Stimulated activated naive CD8-positive, alpha-beta T cell treated with anti-CD3 and anti-CD28 coated beads, Interleukin-15, amount 100 ng/mL, for 72 hours (primary cell): ENCODE measurements at places on chromosomes 2 and 18.

DNA sequence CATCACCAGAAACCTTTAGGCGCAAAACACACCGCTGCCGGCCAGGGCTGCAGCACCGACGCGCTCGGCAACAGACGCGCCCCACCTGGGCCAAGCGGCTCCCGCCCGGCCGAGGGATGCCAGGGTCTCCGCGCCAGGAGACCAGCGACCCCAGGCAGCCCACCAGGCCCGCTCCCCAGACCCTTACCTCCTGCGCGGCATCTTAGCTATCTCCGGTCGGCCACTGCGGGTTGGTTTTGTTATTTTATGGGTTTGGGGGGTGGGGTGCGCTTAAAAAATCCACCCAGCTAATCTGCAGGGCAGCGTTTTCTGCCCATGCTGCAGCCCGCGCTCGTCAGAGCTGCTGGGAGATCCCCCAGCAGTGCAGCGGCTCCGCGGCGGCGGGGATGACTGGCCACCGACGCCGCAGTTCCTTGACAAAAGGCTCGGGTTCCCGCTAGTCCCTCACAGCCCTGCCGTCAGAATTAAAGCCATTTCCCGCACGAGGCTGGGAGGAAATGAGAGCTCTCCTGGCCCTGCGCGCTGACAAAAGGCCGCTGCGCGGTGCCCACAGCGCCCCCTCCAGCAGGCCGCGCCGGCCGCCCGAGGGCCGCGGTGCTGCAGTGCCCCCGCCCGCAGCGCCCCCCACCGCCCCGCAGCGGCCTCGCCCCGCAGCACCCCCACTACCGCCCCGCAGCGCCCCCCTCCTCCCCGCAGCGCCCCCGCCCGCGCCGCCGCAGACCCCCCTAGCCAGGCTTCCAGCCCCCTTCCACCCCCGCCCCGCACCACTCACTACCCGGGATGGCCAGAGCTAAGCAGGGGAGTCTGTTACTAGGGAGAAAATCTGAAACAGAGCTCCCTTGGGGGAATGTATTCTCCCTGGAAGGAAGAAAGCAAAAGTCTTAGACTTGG, at the start of gene ADD2:
ADD2 (minus strand) TSS at position 502 of the 891 bp plus-strand sequence. CDS start 61,792 bp downstream, outside the sequence.
- DNase-seq, result peak; percentile 55

DNA sequence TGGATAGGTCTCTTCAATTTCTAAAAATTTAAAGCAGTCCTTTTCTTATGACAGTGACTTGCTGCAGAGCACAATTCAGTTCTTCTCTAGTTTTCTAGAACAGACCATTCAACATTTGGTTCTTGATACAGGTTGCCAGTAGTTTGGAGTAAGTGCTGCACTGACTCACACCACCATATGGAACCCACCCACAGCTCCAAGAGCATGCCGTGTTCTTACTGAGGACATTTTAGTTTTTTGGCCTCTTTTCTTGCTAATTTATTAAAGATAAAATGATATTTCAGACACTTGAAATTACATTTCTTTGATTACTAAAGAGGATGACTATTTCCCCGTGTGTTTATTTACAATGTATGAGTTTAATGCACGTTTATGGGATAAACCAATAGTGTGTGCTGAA, 120.0 kb downstream of the COL4A4 start:
- no peak for DNase-seq

- DNase-seq, result peak; percentile 14
Observed at GRCh38 chr2:67840460-67841068, 222.2 kb downstream of the C1D start.

GRCh38 chr18:21134895-21135294, 23.3 kb upstream of the ROCK1 start:
- DNase-seq, result no peak

DNA sequence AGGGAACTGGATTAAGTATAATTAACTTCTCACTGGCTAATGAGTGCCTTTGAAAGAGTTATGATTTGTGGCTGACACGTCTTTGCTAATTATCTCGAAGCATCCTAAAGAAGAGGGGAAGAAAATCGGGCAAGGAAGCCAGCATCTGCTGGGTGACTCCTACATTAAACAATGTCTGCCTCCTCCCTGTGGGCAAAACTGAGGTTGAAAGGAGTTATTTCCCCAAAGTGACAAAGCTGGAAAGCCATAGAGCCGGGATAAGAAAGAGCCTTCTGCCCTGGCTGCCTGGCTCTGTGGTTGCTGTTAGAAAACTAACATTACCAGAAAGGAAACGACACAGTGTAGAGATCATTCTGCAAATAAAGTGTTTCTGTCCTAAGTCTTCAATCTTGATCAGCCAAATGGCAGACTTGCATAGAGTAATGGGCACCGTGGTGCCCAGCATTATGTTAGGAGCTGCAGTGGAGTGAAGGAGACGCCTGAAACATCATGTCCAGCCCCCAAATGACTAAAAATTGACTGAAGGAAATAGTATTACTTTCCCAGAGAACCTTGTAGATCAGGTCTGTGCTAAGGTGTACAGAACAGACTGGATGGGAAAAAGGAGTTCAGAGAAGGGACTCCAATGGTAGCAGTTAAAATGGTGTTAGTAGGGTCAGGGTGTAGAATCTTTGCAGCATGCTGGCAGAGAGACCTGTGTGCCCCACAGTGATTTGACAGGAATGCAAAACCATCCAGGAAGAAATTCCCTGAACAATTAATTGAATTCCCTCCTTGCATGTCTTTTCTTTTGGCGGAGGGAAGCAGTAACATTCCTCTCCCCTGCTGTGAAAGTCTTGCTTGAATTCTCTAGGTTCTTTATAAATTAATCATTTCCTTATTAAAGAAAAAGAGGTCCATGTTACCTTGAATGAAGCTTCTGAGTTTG, 44.4 kb downstream of the ALPK2 start:
- no peak for DNase-seq

DNA sequence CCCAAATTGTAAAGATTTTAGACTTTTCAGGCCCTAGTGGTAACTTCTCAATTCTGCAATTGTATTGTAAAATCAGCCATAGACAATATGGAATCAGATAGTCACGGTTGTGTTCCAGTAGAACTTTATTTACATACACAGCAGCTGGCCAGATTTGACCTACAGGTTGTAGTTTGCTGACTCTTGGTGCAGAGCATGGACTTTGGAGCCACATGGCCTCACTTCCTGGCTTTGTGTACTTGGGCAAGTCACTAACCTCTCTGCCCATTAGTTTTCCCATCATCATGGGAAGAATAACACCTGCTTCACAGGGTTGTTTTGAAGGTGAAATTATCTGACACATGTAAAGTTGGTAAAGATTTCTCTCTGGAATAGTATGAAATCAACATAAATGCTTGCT, 147.6 kb downstream of the TMEM200C start:
- DNase-seq, result no peak

DNA sequence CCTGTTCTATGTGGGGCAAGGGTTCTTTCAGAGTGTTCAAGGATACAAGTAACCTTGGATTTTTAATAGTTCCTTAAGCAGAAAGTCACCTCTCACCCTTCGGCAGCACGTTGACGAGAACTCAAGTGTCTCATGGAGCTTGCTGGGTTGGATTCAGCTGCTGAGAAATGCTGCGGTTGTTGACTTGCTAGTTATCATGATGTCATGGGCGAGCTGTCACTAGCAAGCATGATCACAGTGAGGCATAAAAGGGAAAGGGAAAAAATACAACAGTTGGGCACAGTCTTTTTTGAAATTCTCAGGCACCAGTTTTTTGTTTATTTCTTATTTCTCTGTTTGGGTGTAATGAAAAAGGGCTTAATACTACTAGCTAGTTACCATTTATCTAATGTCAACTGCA, 53.2 kb downstream of the ADCYAP1 start:
- no peak for DNase-seq
